ENCODE measurements at places on chromosomes 3 and 15.

DNA sequence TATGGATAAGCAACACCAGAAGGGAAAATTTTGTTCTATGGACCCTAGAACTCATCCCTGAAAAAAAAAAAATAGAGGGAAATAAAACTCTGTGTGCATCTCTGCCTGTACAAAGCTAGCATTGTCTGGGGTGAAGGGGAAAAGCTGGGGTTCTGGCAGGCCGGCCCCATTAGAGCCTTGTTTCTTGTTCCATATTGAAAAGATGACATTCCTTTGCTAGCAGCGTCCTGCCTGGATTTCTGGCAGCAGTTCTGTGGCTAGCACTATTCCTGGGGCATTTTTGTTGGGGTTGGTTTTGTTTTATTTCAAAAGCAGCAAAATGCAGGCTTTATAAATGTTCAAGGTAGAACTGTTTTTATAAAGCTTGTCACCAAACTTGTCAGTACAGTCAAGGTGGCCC lies 45.2 kb downstream of the RARB start:
- no peak for DNase-seq

GRCh38 chr3:81980596-81981494 lies 219.4 kb upstream of the GBE1 start:
- DNase-seq = no peak

GRCh38 chr3:10648181-10648580 lies 142.8 kb upstream of the ATP2B2 start:
- DNase-seq = no peak

DNA sequence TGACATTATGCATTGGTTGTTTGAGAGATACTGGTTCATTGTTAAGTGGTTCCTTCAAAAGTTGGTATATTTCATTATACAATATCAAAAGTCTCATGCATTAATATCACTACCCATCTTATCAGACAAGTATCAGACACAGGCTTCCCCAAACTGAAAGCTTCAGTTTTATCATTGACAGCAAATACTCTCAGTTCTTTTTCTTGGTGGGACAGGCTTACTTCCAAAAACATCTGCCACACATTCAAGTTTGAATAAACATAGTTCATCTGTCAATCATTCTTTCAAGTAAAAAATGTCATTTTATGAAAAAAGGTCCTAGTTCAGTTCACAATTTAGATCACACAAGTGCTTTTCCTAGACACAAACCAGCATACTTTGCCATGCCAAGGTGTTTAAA lies 280.0 kb upstream of the TRIM42 start:
- DNase-seq = no peak

DNA sequence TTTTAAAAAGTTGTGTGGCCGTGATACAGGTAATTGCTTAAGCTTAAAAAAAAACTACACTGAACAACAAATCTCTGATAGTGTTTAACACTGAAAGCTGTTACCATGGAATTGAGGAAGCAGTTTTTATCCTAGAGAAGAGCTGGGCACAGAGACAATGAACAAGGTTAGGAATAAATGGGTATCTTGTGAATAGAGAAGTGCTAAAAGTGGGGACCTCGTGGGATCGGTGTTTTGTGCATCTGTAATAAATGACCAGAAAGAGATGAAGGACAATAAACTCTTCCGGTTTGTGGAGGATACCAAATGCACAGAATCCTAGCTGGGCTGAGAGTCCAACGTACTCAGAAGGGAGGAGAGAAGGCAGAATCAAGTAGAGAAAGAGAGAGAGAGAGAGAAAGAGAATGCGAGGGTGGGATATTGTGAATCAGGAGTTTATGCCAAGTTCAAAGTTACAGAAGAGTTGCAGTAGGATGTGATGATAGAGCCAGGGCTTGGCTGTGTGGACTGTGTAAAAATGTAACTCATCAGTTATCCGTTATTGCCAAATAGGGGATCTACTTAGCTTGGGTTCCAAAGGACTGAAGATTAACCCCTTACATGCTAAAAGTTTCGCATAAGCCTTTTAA lies 148.9 kb downstream of the IL20RB start:
- DNase-seq = no peak

- no peak for DNase-seq
Observed at GRCh38 chr3:23704298-23704697, 101.5 kb upstream of the UBE2E1 start.

GRCh38 chr3:47202542-47202941 lies 38.6 kb upstream of the SETD2 start:
- no peak for DNase-seq

- DNase-seq = peak; percentile 79
Observed at GRCh38 chr15:78049691-78050440, 27.6 kb downstream of the TBC1D2B start.

DNA sequence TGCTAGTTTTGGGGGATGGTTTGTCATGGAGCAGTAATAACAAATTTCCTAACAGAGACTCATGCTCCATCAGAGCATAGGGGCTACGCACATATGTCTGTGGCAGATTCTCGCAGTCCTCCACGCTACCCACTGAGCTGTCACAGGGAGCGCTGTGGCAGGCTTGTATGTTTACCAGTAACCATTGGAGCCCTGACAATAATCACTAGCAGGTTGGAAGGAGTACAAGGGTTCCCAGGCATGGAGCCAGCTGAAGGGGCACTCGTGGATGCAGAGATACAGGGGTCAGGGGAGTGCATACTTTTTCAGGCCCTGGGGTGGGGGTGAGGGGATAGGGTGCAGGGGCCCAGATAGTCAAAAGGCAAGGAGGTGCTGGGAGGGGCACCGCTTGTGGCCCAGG lies 7.9 kb upstream of the GP9 start:
- no peak for DNase-seq

- DNase-seq = no peak
Observed at GRCh38 chr3:184688251-184688881, 23.5 kb downstream of the MAGEF1 start.

DNA sequence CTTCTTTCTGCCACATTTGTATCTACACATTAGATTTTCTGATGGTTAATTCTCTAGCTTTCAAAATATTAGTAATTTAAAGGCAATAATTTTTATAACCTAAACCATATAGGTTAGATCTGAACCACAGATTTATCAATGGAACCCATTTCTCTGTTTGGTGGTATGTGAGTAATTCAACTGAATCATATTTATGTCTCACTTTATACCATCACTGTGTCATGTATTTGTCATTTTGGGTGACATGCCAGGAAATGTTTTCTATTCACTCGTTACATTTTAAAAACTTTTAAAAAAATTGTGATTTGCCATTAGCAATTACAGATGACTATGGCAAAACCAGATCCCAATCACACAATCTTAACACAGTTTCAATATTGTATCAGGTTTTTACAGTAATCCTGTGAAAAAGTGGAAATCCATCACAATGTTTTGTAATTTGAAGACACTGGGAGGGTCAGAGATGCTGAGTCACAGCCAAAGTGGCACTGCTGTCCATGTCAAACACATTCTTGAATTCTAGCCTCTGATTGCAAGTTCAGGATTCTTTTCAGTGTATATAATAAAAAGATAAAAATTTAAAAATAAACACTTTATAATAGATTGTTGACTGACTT lies 356.0 kb upstream of the RBMS3 start:
- DNase-seq = no peak

DNA sequence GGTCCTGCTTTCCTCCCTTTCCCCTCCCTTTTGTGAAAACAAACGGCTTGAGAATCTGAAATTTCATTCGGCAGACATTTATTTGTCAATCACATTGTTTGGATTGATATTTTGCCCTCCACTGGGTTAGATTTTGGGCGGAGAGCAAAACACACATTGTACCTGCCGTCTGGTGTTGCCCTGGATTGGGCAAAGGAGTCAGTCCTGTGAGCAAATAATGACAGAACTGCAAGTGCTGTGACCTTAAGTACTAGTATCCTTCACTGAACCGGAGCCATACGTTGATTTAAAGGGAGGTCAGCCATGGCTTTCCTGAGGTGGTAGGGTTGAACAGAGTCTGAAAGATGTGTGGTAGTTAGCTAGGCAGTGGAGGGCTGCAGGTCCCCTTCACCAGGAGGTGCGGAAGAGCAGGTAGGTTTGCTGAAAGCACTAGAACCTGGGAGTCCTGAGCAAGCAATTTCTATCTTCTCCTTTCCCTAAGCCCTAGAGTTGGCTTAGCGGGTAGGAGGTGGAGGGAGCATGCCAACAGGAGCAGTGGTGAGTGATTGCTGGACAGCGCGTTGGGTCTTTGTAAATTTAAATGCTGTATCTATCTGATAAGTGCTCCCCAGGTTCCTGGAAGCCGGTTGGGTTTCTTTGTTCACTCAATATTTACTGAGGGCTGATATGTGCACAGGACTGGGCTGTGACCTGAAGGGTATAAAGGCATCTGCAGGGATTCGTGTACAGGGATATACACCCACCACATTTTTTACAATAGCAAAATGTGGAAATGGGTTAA lies 2.0 kb downstream of the PDIA5 start:
- no peak for DNase-seq

GRCh38 chr3:41794748-41795589 lies 166.9 kb downstream of the ULK4 start:
- no peak for DNase-seq

GRCh38 chr15:78807359-78807758 lies 3.9 kb downstream of the ADAMTS7 start:
- no peak for DNase-seq

DNA sequence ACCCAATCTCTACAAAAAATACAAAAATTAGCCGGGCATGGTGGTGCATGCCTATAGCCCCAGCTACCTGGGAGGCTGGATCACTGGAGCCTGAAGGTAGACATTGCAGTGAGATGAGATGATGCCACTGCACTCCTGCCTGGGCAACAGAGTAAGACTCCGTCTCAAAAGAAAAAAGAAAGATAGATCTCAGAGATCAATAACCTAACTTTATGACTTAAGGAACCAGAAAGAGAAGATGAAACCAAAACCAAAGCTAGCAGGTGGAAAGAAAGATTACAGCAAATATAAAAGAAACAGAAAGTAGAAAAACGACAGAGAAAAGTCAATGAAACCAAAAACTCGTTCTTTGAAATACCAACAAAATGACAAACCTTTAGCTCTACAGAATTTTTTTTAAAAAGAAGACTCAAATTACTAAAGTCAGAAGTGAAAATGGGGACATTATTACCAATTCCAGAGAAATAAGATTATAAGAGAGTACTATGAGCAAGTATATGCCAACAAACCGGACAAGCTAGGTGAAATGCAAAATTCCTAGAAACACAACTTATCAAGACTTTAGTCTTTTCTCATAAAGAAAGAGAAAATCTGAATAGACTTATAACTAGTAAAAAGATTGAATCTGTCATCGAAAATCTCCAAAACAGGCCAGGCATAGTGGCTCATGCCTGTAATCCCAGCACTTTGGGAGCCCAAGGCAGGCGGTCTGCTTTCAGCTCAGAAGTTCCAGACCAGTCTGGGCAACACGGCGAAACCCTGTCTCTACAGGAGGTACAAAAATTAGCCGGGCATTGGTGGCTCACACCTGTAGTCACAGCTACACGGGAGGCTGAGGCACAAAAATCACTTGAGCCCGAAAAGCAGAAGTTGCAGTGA lies 35.0 kb downstream of the ACAP2 start:
- DNase-seq = no peak

- DNase-seq = no peak
Observed at GRCh38 chr3:171379961-171380483, 80.2 kb downstream of the TNIK start.

- DNase-seq = no peak
Observed at GRCh38 chr15:62666046-62666445, 376.5 kb upstream of the TPM1 start.

GRCh38 chr3:169952045-169952444 lies 14.6 kb upstream of the SEC62 start:
- DNase-seq = peak; percentile 89

GRCh38 chr3:5181469-5182141 lies 5.9 kb upstream of the EDEM1 start:
- no peak for DNase-seq

- no peak for DNase-seq
Observed at GRCh38 chr15:34182942-34183341, 27.0 kb downstream of the KATNBL1 start.

DNA sequence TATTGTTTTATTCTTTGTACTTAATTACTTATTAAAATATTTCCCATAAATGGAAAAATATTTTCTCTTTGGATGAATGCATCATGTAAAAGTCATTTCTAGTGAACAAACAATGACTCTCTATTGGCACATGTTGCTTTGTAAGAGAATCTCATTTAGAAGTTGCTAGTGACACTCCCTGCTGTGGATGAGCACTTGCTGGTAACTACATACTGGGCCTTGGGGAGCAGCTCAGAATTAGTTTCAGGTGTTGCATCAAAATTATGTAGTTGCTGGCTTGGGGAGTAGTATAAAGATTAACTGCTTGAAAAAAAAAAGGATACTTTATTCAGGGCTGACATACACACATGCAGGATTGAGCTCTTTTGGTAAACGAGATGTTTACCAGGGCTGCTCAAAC lies 80.3 kb upstream of the KCNAB1 start:
- DNase-seq = no peak
